ENCODE measurements at places on chromosomes 6 and 20.

DNA sequence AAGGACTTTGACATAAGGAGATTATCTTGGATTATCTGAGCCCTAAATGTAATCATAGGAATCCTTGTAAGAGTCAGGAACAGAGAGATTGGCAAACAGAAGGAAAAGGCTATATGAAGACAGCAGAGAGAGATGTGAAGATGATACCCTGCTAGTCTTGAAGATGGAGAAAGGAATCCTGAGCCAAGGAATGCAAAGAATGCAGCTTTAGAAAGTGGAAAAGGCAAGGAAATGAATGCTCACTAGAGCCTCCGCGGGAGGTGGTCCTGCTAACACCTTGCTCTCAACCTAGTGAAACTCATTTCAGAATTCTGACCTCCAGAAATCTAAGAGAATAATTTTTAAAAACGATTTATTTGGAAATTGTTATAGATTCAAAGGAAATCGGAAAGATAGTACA, 117.1 kb downstream of the TBXT start:
- DNase-seq, result no peak

DNA sequence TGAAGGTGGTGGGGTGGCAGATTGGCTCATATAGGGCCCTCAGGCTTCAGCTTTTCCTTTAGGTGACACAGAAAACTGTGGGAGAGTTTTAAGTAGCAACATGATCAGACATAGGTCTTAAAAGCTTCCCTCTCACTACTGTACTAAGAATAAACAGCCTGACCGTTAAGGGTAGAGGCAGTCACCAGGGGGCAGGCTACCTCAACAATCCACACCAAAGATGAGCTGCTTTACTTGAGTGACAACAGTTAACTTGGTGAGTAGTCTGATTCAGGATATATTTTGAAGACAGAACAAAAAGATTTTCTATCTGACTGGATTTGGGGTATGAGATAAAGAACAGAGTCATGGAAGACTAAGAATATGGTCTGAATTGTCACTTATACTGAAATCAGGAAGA, 193.1 kb upstream of the SHLD1 start:
- peak; percentile 59 for DNase-seq

DNA sequence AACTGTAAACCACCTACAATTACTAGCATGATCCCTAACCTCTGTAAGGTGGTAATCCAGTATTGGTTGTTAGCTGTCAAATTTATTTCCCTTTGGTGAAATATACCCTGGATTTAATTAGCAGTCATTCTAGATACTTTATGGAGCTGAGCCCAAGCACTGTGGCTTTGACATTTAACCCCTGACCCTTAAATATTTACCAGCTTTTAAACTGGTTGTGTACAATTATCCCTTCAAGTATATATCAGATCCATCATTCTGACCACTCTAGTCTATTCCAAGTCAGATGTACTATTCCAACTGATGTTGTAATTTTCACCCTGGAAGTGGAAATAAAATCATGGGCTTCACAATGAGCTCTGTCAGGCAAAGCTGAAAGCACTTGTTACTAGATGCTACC, 229.6 kb downstream of the FOXC1 start:
- DNase-seq, result no peak

DNA sequence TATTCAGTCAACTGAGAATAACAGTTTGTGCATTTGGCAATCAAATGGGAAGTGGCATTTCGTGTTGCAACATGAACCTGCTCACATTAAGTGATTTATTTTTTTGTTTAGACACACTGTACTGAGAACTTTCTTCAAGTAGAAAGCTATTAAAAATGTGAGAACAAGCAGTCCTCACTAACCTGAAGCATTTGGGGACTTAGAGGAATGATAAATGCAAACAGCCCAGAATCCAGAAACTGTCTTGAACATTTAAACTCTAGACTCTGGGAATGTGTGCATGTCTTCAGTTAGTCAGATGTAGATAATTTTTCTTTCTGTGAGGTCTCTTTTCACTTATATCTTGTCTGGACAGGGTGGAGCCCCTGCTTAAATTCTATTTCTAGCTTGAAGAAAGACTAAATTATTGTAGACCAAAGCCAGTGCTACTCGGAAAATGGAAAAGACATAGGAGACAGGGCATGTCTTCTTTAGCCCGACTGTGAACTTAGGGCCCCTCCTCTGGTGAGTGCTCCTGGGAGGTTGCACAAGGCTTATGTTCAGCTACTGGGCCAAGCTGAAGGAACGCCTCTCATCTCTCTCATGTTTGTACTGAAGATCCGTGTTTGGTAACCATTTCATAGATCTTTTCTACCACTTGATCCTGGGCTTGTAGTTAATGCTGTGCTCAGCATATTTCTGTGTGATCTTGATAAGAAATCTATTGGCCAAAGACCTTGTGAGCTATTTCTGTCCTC, 70.1 kb downstream of the SLX4IP start:
- peak; percentile 67 for DNase-seq

GRCh38 chr6:153096031-153096430, 35.1 kb downstream of the RGS17 start:
- DNase-seq, result no peak

GRCh38 chr6:111592726-111593511, 12.8 kb downstream of the TRAF3IP2 start:
- DNase-seq, result peak; percentile 47

DNA sequence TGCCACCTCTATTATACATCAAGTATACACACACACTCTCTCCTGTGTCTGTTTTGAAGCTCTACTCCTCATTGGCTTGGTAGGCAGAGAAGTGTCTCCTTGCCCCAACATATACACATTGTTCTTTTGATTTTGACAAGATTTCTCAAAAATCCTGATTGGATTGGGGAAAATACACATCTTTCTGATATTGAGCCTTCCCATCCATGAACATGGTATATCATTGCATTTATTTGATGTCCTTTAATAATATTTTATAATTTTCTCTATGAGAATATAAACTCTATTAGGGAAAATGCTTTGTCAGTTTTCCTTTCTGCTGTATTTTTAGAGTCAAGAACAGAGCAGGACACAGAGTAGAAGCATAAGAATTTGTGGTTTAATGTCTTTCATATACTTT, 7.2 kb downstream of the TTLL9 start:
- no peak for DNase-seq

- peak; percentile 71 for DNase-seq
Observed at GRCh38 chr6:26003102-26003694, 40.6 kb downstream of the TRIM38 start.

DNA sequence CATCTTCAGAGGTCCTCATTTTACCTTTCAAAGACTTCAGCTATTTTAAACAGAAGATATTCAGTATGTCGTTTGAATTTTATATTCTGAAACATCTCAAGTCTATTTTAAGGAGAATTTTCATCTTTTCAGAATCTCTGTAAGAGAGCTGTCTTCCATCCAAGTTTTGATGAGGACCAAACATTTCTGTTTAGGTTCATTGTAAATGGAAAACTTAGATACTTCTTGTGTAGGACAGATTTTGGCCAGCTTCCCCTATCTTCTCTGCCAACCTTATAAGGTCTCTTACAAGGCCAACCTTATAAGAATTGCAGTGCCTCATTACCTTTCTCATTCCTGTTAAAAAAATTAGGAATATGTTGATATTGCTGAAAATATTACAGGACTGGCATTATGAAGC, 88.1 kb downstream of the AKAP7 start:
- DNase-seq, result no peak

Data from epithelial cell of esophagus (primary cell).